Chondrocyte (in vitro differentiated cells): ENCODE measurements at places on chromosomes 7 and 10.

- no peak for DNase-seq
Observed at GRCh38 chr7:21850531-21851285, 95.0 kb downstream of the CDCA7L start.

DNA sequence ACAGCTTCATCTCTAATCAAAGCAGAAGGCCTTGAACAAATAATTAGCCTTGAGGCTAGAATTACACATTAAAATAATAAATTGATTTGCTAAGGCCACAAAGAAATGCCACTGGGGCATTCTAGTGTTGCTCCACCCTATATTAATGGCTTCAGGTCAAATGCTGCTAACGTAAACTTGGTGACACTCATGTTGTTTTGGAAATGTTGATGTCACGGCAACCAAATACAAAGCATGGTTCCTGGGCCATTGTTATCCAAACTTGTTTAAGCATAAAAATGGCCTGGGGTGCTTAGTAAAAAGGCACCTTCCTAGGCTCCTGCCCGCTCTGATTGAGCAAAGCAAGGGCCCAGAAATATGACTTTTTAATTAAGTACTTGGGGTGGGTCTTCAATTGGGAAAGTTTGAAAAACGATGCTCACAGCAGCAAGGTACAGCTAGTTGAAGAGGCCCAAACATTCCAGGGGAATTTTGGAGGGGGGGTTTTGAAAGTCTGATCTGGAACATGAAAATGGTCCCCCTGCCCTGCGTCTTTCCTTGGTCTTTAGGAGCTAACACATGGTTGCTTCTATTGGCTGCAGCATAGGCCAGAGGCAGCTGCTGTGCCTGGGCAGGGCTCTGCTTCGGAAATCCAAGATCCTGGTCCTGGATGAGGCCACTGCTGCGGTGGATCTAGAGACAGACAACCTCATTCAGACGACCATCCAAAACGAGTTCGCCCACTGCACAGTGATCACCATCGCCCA, 67.8 kb downstream of the ABCC2 start:
- DNase-seq, result no peak

GRCh38 chr7:55065511-55066229, 46.9 kb downstream of the EGFR start:
- DNase-seq, result no peak

- DNase-seq, result no peak
Observed at GRCh38 chr10:22774102-22774501, 59.7 kb upstream of the PIP4K2A start.

DNA sequence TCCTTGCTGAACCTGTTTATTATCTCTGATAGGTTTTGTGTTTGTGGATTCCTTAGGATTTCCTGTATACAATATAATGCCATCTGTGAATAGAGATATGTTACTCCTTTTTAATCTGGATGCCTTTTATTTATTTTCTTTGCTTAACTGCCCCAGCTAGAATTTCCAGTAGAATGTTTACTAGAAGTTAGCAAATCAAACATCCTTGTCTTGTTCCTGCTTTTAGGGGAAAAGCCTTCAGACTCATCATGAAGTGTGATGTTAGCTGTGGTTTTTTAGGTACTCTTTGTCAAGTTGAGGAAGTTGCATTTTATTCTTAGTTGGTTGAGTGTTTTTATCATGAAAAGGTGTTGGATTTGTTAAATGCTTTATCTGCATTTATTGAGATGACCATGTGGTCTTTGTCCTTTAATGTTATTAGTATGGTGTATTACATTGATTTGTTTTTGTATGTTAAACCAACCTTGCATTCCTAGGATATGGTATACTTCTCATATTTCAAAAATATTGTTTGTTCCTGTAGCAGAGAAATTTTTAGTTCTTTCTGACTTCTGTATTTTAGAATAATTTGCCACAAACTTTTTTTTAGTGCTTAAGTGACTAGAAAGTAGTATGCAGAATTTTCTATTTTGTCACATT, 24.3 kb downstream of the PPP2R2D start:
- DNase-seq, result no peak

DNA sequence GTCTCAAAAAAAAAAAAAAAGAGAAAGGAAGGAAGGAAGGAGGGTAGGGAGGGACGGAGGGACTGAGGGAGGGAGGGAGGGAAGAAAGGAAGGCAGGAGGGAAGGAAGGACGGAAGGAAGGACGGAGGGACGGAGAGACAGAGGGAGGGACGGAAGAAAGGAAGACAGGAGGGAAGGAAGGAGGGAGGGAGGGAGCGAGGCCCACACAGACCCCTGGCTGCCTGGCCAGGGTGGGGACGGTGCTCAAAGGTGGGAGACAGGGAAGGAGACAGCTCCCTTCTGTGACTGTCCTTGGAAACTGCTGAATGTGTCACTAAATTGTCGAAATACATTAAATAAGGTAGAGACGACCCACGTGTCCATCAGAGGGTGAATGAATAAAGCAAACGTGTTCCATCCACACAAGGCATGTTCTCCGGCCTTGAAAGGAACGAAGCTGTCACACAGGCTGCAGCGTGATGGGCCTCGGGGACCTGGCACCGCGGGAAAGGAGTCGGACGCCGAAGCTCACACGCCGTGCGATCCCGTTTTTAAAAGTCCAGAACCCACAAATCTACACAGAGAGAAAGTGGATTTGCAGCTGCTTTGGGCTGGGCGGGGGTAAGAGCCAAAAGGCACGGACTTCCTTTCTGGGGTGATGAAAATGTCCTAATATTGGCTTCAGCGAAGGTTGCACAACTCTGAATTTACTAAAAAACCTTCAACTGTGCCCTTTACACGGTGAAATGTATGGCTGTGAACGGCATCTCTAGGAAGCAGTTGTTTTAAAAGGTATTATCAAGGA, 23.3 kb downstream of the ADAP1 start:
- peak; percentile 54 for DNase-seq

GRCh38 chr7:43110791-43111535, 1.5 kb upstream of the HECW1 start:
- no peak for DNase-seq

GRCh38 chr10:116111483-116112095, 161.4 kb downstream of the GFRA1 start:
- DNase-seq, result no peak

DNA sequence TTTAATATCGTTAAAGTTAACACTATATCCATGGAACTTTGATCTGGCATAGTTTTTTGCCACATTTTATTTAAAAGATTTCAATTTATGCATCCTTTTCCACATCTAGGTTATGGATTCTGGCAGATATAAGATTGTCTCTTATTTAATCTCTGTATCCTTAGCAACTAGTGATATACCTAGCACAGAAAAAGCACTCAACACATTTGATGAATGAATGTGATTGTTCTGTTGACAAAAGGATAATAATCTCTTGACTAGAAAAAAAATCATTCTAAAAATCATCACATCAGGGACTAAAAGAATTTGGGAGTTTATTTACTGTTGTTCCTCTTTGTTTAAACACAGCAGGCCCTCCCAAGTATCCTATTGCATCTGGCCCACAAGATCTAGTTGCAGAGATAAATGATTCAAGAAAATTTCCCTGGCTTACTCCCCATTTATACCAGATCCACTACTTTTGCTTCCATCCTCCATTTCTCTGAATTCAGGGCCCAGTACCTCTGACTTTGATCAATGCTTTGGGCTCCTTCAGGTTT, 84.0 kb upstream of the C1GALT1 start:
- DNase-seq, result no peak
